ENCODE measurements at places on chromosomes 4 and X. TPM values are rescaled to one million over a fixed set of nuclear protein-coding genes. Genes with fewer than 3 reads are reported as not detected.

DNA sequence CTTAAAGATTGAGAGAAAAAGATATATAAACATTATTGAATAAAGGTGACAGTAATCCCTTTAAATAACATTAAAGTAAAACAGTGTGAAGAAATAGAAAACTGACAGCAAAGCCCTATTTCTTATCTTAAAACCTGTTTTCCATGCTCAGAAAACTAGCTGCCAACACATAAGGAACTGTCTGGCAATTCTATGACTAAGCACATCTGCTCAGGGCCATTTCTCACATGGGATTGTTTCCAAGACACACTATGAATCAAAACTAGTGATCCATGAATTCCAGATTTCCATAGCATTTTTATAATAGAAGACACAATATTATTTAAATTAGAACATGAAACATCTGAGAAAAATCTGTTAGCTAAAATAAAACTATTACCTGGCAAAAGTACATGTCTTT is 113.4 kb downstream of the SCLT1 start:
- H3K36me3 ChIP-seq = peaks cover 3% of the 10 kb centered on the region
- no peak overlapping the region for H3K27ac ChIP-seq
- H3K4me1 ChIP-seq = no peaks in the 10 kb centered on the region
- no peak for DNase-seq

GRCh38 chr4:146637621-146638332 is 916 bp upstream of the POU4F2 start:
- H3K4me3 ChIP-seq = peak overlapping the region; percentile 82
- no peak overlapping the region for H3K27ac ChIP-seq
- H3K36me3 ChIP-seq = peaks cover 2% of the 10 kb centered on the region
- H3K27me3 ChIP-seq = peaks cover 88% of the 10 kb centered on the region

GRCh38 chrX:39814391-39814790 is 283.4 kb downstream of the BCOR start:
- no peak overlapping the region for H3K27ac ChIP-seq
- H3K27me3 ChIP-seq = no peaks in the 10 kb centered on the region
- no peaks in the 10 kb centered on the region for H3K36me3 ChIP-seq
- peaks cover 5% of the 10 kb centered on the region for H3K4me1 ChIP-seq
- H3K4me3 ChIP-seq = no peak overlapping the region

- no peak overlapping the region for H3K4me3 ChIP-seq
- no peak overlapping the region for H3K27ac ChIP-seq
- no peaks in the 10 kb centered on the region for H3K36me3 ChIP-seq
- no peaks in the 10 kb centered on the region for H3K4me1 ChIP-seq
Observed at GRCh38 chr4:180169394-180169793, 2073.8 kb upstream of the TENM3 start.

GRCh38 chr4:18980516-18981233 is 959.1 kb upstream of the LCORL start:
- H3K27ac ChIP-seq = no peak overlapping the region
- no peak overlapping the region for H3K4me3 ChIP-seq
- H3K36me3 ChIP-seq = no peaks in the 10 kb centered on the region
- DNase-seq = no peak
- H3K4me1 ChIP-seq = no peaks in the 10 kb centered on the region

GRCh38 chrX:147935156-147935758 is 23.5 kb downstream of the FMR1 start:
- no peaks in the 10 kb centered on the region for H3K36me3 ChIP-seq
- H3K27ac ChIP-seq = no peak overlapping the region
- DNase-seq = no peak
- no peak overlapping the region for H3K4me3 ChIP-seq
- no peaks in the 10 kb centered on the region for H3K27me3 ChIP-seq

The MAPK10 gene
- 4.8 TPM for total RNA-seq

DNA sequence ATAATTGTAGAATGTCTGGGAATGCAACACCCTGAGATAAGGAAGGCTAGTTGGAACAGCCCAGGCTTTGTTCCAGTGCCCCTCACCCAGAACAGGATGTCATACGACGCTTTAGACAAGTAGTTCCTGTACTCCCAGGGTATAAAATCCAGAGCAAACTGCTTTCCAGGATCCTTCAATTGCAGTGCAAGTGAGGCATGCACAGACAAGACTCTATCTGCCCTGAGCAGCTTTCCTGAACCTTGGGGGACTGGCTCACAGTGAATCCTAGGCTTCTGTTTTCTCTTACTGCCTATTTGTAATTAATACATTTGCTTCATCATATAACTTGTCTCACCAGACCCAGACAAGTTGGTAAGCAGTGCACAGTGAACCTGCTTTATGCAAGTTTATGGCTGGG is 48.4 kb upstream of the IL9R start:
- H3K4me1 ChIP-seq = no peaks in the 10 kb centered on the region
- no peaks in the 10 kb centered on the region for H3K27me3 ChIP-seq
- no peak for DNase-seq

The ZFP92 gene
- total RNA-seq = 1.2 TPM

The KIF4A gene
- total RNA-seq = 0.05 TPM

DNA sequence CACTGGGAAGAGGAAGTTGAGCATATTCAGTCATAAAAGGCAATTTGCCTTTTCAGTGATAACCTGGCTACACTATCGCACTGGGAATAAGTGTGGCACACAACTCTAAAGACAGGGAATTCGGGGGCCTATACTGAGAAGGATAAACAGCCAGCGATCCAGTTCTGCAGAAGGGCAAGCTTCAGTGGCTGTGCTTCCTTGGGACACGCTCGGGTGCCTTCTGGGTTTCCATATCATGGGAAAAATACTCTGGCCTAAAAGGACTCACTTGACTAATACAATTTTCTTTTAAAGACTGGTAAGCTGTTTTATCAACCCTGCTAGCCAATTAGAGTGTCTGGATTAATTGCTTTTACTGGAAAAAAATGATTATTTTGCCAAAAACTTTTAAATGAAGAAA is 58.5 kb downstream of the TENM3 start:
- H3K4me3 ChIP-seq = no peak overlapping the region
- H3K27me3 ChIP-seq = no peaks in the 10 kb centered on the region
- no peaks in the 10 kb centered on the region for H3K4me1 ChIP-seq
- no peaks in the 10 kb centered on the region for H3K36me3 ChIP-seq

DNA sequence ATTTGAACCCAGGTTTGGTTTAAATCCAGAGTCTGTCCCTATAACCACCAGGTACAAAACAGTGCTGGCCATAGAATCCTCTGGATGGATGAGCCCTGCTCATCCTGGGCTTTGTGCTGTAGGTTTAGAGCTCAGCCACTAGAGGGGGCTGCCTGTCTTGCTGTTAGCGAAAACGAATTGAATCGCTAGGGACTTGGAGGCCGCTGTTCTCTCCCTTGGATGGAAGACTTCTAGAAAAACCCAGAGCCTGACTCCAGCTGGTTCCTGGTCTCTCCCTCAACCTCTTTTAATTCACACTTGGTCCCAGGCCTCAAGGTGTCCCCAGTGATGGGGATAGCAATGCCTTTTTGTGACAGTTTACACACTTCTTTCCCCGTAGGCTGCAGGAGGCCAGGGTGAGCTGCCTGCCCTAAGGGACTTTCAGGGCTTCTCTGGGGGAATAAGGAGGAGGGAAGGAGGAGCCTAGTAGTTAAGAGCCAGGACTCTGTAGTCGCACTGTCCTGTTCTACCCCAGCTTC is 8.7 kb downstream of the RIPPLY1 start:
- no peak overlapping the region for H3K27ac ChIP-seq
- DNase-seq = peak; percentile 9
- peaks cover 8% of the 10 kb centered on the region for H3K27me3 ChIP-seq
- no peaks in the 10 kb centered on the region for H3K4me1 ChIP-seq

GRCh38 chr4:613126-613525 is 12.2 kb upstream of the PDE6B start:
- no peaks in the 10 kb centered on the region for H3K36me3 ChIP-seq
- no peak overlapping the region for H3K27ac ChIP-seq
- no peak overlapping the region for H3K4me3 ChIP-seq
- peaks cover 2% of the 10 kb centered on the region for H3K4me1 ChIP-seq
- DNase-seq = no peak
- H3K27me3 ChIP-seq = peaks cover 37% of the 10 kb centered on the region

DNA sequence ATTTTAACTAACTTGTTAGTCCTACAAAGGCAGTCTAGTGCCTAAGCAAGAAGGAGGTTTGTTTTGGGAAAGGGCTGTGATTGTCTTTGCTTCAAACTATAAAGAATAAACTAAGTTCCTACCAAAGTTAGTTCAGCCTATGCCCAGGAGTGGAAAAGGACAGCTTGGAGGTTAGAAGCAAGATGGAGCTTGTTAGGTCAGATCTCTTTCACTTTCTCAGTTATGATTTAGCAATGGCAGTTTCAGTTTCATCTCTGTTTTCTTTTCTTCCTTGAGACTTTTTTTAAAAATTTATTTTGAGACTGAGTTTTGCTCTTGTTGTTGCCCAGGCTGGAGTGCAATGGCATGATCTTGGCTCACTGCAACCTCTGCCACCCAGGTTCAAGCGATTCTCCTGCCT is 82.9 kb upstream of the NLGN4X start:
- no peaks in the 10 kb centered on the region for H3K27me3 ChIP-seq
- no peak overlapping the region for H3K27ac ChIP-seq
- H3K4me3 ChIP-seq = no peak overlapping the region
- no peak for DNase-seq

- H3K36me3 ChIP-seq = peaks cover 2% of the 10 kb centered on the region
- no peak overlapping the region for H3K4me3 ChIP-seq
- H3K4me1 ChIP-seq = no peaks in the 10 kb centered on the region
- no peak for DNase-seq
Observed at GRCh38 chr4:123741906-123742305, 345.3 kb downstream of the SPRY1 start.

GRCh38 chr4:113815826-113816225 is 54.3 kb upstream of the CAMK2D start:
- no peak overlapping the region for H3K4me3 ChIP-seq
- peaks cover 2% of the 10 kb centered on the region for H3K4me1 ChIP-seq
- no peaks in the 10 kb centered on the region for H3K36me3 ChIP-seq
- no peak for DNase-seq

GRCh38 chr4:32525420-32525819 is 1805.3 kb downstream of the PCDH7 start:
- no peaks in the 10 kb centered on the region for H3K4me1 ChIP-seq
- no peak for DNase-seq

DNA sequence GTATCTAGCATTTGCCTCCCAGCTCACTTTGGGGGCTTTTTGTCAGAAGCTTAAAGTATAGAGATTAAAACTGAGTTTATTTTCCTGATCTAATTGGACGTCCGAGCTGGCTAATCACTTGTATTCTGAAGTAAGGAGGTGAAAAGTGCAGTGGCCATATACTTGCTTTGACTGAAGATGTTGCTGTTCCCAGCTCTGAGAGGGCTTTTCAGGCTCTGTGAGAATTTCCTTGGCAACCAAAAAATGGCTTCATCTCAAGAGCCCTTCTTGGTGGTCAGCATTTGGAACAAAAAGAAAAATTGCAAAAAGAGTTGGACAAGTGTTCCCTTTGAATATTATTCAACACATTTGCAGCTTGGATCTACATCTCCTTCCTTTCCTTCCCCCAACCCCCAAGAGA is 67.0 kb downstream of the SLC4A4 start:
- DNase-seq = no peak
- H3K4me3 ChIP-seq = no peak overlapping the region
- H3K36me3 ChIP-seq = no peaks in the 10 kb centered on the region
- H3K4me1 ChIP-seq = no peaks in the 10 kb centered on the region
- H3K27ac ChIP-seq = no peak overlapping the region

The ANKRD50 gene
- 0.17 TPM for total RNA-seq

All from T-helper 17 cell (primary cell).